CD8-positive, alpha-beta memory T cell (primary cell): ENCODE measurements at places on chromosomes 4 and X.

- no peak overlapping the region for H3K27ac ChIP-seq
- H3K4me3 ChIP-seq, result no peak overlapping the region
- H3K27me3 ChIP-seq, result no peaks in the 10 kb centered on the region
- H3K36me3 ChIP-seq, result no peaks in the 10 kb centered on the region
- no peak for DNase-seq
- no peaks in the 10 kb centered on the region for H3K4me1 ChIP-seq
Measured at GRCh38 chrX:121298499-121298898, 251.1 kb downstream of the GLUD2 start.

DNA sequence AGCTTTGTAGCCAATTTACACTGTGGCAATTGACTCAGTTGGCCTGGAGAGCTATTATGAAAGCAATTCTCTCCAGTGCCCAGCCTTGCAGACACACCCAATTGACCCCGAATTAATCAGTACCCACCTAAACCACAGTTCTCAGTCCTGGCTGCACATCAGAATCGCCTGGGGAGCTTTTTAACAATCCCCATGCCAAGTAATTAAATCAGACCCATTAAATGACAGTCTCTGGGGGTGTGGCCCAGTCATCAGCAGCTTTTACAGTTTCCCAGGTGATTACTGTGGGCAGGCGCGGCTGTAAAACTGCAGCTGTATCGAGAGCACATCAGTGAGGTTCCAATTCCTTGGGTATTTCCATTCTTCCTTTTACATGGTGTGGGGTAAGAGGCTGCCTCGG, 460.9 kb upstream of the FAT1 start:
- no peak overlapping the region for H3K4me3 ChIP-seq
- H3K4me1 ChIP-seq, result no peaks in the 10 kb centered on the region
- H3K27ac ChIP-seq, result no peak overlapping the region
- DNase-seq, result no peak

DNA sequence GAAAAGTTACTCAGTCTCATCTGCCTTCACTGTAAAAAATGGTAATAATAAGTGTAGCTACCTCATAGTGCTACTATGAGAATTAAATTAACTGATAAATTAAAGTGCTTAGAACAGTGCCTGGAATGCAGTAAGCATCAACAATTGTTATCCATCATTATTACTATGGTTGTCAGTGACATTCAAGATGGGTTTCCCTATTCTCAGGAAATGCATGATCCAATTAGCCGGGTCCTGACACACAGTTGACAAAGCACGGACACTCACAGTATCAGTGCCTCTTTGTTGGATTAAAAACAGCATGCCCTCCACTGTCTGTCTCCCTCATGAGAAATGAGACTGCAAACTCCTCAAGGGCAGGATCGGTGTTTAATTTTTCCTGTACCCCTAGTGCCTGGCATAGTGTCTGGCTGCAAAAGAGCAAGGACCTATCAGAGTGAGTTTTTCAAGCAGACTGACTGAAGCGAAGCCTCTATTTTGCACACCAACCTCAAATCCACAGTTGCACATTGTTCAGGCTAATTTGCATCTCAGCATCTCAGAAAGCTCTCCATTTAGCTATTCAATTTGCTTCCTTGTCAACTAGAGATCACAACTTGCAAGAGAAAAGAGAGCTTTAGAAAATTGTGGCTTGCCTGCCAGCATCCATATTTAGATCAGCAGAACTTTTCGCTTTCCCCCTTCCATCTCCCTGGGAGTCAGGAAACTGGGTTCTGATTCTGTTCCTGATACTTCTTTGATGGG, 122.9 kb downstream of the LDB2 start:
- no peaks in the 10 kb centered on the region for H3K4me1 ChIP-seq
- H3K36me3 ChIP-seq, result no peaks in the 10 kb centered on the region
- DNase-seq, result no peak
- H3K27ac ChIP-seq, result no peak overlapping the region

DNA sequence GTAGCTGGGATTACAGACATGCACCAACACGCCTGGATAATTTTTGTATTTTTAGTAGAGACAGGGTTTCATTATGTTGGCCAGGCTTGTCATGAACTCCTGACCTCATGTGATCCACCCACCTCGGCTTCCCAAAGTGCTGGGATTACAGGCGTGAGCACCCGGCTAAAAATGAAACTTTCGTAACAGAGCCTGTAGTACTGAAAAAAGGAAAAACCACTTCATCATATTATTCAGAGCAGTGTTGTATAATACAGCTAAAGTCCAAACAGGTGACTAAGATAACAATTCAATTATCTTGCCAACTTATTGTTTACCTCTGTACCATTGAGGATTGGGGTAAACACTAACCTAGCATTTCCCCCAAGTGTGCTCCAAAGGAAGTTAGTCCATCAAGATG, 43.9 kb upstream of the HPRT1 start:
- DNase-seq, result no peak
- H3K4me3 ChIP-seq, result no peak overlapping the region
- peaks cover 6% of the 10 kb centered on the region for H3K36me3 ChIP-seq
- H3K4me1 ChIP-seq, result no peaks in the 10 kb centered on the region

- no peak overlapping the region for H3K27ac ChIP-seq
- H3K4me1 ChIP-seq, result no peaks in the 10 kb centered on the region
- no peak overlapping the region for H3K4me3 ChIP-seq
- DNase-seq, result no peak
Measured at GRCh38 chr4:74931376-74931775, 1.5 kb upstream of the PARM1 start.

- no peak overlapping the region for H3K27ac ChIP-seq
- H3K36me3 ChIP-seq, result no peaks in the 10 kb centered on the region
- H3K27me3 ChIP-seq, result no peaks in the 10 kb centered on the region
- H3K4me1 ChIP-seq, result no peaks in the 10 kb centered on the region
- no peak overlapping the region for H3K4me3 ChIP-seq
- no peak for DNase-seq
Measured at GRCh38 chr4:133929531-133930239, 271.9 kb downstream of the PABPC4L start.

- DNase-seq, result no peak
- H3K36me3 ChIP-seq, result no peaks in the 10 kb centered on the region
- H3K27ac ChIP-seq, result no peak overlapping the region
Measured at GRCh38 chr4:83329521-83330110, 5.0 kb downstream of the HPSE start.

DNA sequence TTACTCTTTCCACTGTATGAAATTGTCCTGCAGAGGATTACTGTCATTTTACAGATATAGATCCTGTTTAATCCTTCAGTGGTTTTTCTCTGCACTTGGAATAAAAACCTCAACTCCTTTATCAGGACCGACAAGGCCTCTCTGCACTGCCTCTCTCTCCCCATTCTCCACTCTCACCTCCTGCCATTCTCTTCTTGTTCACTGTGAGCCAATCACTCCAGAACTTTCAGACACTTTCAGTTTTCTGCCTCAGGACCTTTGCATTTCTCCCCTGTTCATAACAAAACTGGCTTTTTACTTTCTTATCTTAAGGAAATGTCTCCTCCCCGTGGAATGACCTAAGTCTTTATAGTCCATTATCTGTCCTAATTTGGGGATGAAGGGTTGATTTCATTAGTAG, 137.3 kb downstream of the ELOVL6 start:
- no peak for DNase-seq
- H3K27ac ChIP-seq, result no peak overlapping the region
- no peaks in the 10 kb centered on the region for H3K27me3 ChIP-seq

GRCh38 chr4:91064157-91064853, 937.1 kb downstream of the CCSER1 start:
- no peak overlapping the region for H3K27ac ChIP-seq
- H3K27me3 ChIP-seq, result no peaks in the 10 kb centered on the region
- H3K4me3 ChIP-seq, result no peak overlapping the region
- no peaks in the 10 kb centered on the region for H3K36me3 ChIP-seq

GRCh38 chr4:113823291-113823659, 61.7 kb upstream of the CAMK2D start:
- no peak overlapping the region for H3K4me3 ChIP-seq
- no peaks in the 10 kb centered on the region for H3K27me3 ChIP-seq
- no peak overlapping the region for H3K27ac ChIP-seq
- DNase-seq, result no peak
- no peaks in the 10 kb centered on the region for H3K36me3 ChIP-seq

DNA sequence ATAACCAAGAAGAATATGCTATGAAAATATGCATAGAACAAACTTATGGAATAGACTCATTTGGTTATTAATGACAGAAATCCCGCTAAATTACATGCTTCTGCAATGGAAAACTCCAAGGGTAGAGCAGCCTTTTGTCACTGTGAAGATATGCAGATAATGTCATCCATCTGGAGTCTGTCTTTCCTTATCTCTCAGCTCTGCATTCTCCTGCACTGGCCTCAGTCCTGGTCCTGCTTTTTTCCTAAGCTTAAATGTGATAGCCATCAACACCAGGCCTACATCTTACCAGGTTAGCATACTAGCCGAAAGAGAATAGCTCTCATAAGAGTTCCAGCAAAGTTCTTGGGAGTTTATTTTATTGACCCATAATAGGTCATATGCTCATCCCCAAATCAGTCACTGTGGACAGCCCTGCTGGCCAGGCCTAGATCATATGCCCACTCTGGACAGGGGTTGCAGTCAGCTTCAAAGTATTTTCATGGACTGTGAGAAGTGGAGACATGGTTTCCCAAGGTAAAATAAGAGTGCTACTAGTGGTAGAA, 86.5 kb upstream of the LEF1 start:
- no peaks in the 10 kb centered on the region for H3K36me3 ChIP-seq
- no peaks in the 10 kb centered on the region for H3K27me3 ChIP-seq
- no peaks in the 10 kb centered on the region for H3K4me1 ChIP-seq
- no peak for DNase-seq
- H3K27ac ChIP-seq, result no peak overlapping the region

GRCh38 chr4:47674144-47674543, 163.7 kb downstream of the CORIN start:
- no peak overlapping the region for H3K4me3 ChIP-seq
- no peak overlapping the region for H3K27ac ChIP-seq
- no peak for DNase-seq
- H3K36me3 ChIP-seq, result no peaks in the 10 kb centered on the region
- H3K27me3 ChIP-seq, result no peaks in the 10 kb centered on the region
- no peaks in the 10 kb centered on the region for H3K4me1 ChIP-seq

GRCh38 chr4:73883306-73883705, 14.1 kb downstream of the CXCL1 start:
- no peak overlapping the region for H3K4me3 ChIP-seq
- DNase-seq, result no peak
- H3K27me3 ChIP-seq, result no peaks in the 10 kb centered on the region

GRCh38 chr4:22595684-22596083, 79.8 kb upstream of the ADGRA3 start:
- H3K36me3 ChIP-seq, result no peaks in the 10 kb centered on the region
- no peak for DNase-seq
- H3K4me3 ChIP-seq, result no peak overlapping the region

DNA sequence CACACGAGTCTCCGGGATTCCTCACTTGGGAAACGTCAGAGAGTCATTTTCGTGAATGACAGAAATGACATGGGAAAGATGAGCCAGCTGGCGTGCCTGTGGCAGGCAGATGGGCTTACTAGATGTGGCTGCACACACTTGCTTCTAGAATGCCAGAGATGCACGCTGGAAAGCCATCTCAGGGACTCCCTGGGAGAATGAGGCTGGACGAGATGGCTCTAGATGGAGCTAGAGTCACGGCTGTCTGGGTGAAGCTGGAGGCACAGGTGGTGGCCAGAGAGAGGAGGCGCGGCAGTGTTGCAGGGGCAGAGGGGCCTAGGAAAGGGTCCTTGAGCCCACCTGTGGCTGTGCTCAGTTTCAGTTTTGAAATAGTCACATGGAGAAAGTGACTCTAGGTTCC, 26.0 kb downstream of the TKTL1 start:
- no peak for DNase-seq
- no peak overlapping the region for H3K27ac ChIP-seq
- no peak overlapping the region for H3K4me3 ChIP-seq

- H3K36me3 ChIP-seq, result no peaks in the 10 kb centered on the region
- DNase-seq, result no peak
- no peaks in the 10 kb centered on the region for H3K27me3 ChIP-seq
- no peak overlapping the region for H3K4me3 ChIP-seq
Measured at GRCh38 chrX:97527725-97528124, 644.0 kb downstream of the RPA4 start.

DNA sequence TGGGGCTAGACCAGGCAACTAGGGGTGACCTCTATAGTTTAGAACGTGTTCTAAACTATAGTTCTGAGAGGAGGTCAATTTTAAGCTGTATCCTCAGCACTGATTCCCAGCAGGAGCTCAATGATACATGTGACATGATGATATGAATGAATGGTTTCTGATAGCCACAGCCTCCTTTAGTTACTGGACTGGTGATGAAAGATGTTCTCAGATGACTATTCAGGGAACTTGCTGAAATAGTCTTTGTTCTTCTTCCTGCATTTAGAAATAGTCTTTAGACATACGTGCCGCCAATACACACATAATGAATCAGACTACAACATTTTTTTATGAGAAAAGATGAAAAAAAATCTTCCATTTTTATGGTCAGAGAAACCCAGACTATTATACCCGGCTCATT, 116.3 kb upstream of the TMEM150C start:
- no peaks in the 10 kb centered on the region for H3K36me3 ChIP-seq
- H3K27me3 ChIP-seq, result no peaks in the 10 kb centered on the region
- no peak overlapping the region for H3K27ac ChIP-seq
- DNase-seq, result no peak

- H3K27ac ChIP-seq, result no peak overlapping the region
- no peaks in the 10 kb centered on the region for H3K27me3 ChIP-seq
- no peaks in the 10 kb centered on the region for H3K36me3 ChIP-seq
- no peak for DNase-seq
- peaks cover 36% of the 10 kb centered on the region for H3K4me1 ChIP-seq
Measured at GRCh38 chrX:136759968-136760367, 20.8 kb downstream of the ARHGEF6 start.

GRCh38 chr4:171947400-171947799, 134.2 kb downstream of the GALNTL6 start:
- no peaks in the 10 kb centered on the region for H3K4me1 ChIP-seq
- no peaks in the 10 kb centered on the region for H3K27me3 ChIP-seq
- no peak for DNase-seq
- H3K27ac ChIP-seq, result no peak overlapping the region
- no peak overlapping the region for H3K4me3 ChIP-seq

- H3K36me3 ChIP-seq, result no peaks in the 10 kb centered on the region
- H3K4me3 ChIP-seq, result no peak overlapping the region
- H3K4me1 ChIP-seq, result no peaks in the 10 kb centered on the region
Measured at GRCh38 chr4:158163941-158164767, 8.7 kb downstream of the GASK1B start.

DNA sequence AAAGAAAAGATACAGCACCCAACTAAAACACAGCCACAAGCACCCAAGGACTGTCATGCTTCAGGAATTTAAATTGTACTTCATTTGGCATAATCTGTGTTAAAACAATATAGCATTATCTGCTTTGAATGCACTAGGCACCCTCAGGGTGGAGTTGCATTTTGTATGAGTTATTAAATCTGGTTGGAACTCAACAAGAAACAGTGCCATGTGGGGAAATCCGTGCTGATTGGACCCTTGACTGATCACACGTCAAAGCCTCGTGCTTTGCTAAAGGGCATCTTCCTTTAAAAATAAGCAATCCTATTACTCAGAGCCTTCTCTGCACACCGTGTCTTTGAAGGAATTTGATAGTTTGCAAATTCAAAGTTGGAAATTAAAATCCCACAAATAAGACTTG, 35.4 kb downstream of the IGFBP7 start:
- H3K4me1 ChIP-seq, result no peaks in the 10 kb centered on the region
- H3K27ac ChIP-seq, result no peak overlapping the region
- no peaks in the 10 kb centered on the region for H3K36me3 ChIP-seq
- peaks cover 5% of the 10 kb centered on the region for H3K27me3 ChIP-seq
- DNase-seq, result no peak

- no peaks in the 10 kb centered on the region for H3K27me3 ChIP-seq
- H3K4me3 ChIP-seq, result no peak overlapping the region
- DNase-seq, result no peak
- H3K27ac ChIP-seq, result no peak overlapping the region
- H3K4me1 ChIP-seq, result no peaks in the 10 kb centered on the region
Measured at GRCh38 chrX:122246937-122247336, 937.1 kb upstream of the GRIA3 start.
